ENCODE measurements at places on chromosomes 16 and 17. TPM values are rescaled to one million over a fixed set of nuclear protein-coding genes. Genes with fewer than 3 reads are reported as not detected.

The SMCR8 gene
- 7.8 TPM for total RNA-seq

The EDC4 gene
- 59.7 TPM for total RNA-seq

The AOC2 gene
- under 0.01 TPM for total RNA-seq

The ZNF276 gene
- 8.2 TPM for total RNA-seq

The PIRT gene
- not detected for total RNA-seq

The MSI2 gene
- total RNA-seq = 12.7 TPM

The CBX2 gene
- 2.3 TPM for total RNA-seq

The YBX2 gene
- total RNA-seq = not detected

All from myometrial cell (primary cell).